Activated naive CD8-positive, alpha-beta T cell treated with anti-CD3 and anti-CD28 coated beads, Interleukin-2, amount 50 U/mL, for 16 hours (primary cell): ENCODE measurements at places on chromosomes 11 and 22.

DNA sequence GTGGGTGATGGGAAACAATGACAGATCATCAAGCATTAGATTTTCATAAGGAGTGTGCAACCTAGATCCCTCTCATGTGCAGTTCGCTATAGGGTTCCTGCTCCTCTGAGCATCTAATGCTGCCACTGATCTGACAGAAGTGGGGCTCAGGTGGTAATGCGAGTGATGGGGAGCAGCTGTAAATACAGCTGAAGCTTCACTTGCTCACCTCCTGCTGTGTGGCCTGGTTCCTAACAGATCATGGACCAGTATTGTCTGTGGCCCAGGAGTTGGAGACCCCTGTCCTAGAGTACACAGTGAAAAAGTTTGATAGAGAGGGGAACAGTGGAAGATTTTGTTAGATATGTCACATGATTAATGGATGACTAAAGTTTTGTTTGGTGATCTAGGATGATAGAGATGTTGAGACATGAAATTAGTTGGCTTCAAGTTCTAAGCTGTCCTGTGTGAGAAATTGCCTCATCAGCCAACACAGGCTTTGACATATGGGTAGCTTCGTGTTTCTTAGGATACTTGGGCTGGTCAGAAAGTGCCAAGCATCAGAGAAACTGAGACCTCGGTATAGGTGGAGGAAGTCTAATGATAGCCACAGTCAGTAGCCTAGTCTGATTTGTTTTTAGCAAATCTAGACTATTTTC, 47.4 kb downstream of the ARHGEF12 start:
- DNase-seq: no peak

GRCh38 chr11:122271137-122271536, 155.1 kb upstream of the BLID start:
- DNase-seq: no peak

- DNase-seq: no peak
Measured at GRCh38 chr11:8290081-8290810, 26.6 kb upstream of the LMO1 start.

- DNase-seq: no peak
Measured at GRCh38 chr22:17705546-17705945, 67.0 kb downstream of the BCL2L13 start.

- DNase-seq: no peak
Measured at GRCh38 chr11:68341557-68342458, 29.4 kb downstream of the LRP5 start.

GRCh38 chr22:47215851-47216250, 453.4 kb downstream of the TBC1D22A start:
- no peak for DNase-seq

DNA sequence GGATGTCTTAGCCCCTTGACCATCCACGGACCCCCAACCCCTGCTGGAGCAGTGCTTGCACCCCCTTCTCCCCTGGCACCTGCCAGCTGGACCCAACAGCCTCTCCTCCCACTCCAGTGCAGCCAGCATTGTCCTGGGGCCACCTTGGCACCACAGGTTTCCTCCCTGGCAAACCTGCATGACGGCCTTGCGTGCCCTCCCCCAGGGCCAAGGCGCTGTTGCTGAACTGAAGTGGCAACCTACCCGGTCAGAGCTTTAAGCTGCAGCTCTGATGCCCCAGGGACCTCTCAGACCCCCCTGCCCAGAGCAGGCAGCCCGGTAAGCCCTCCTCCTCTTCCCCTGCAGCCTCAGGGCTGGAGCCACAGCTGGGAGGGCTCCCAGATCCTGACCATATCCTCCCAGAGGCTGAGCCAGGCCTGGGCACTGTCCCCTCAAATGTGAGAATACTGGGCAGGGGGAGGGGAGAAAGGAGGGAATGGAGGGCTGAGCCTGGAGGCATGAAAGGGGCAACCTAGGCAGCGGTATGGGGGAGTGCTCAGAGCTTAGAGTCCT, 1.8 kb upstream of the LRRC75B start:
- no peak for DNase-seq

DNA sequence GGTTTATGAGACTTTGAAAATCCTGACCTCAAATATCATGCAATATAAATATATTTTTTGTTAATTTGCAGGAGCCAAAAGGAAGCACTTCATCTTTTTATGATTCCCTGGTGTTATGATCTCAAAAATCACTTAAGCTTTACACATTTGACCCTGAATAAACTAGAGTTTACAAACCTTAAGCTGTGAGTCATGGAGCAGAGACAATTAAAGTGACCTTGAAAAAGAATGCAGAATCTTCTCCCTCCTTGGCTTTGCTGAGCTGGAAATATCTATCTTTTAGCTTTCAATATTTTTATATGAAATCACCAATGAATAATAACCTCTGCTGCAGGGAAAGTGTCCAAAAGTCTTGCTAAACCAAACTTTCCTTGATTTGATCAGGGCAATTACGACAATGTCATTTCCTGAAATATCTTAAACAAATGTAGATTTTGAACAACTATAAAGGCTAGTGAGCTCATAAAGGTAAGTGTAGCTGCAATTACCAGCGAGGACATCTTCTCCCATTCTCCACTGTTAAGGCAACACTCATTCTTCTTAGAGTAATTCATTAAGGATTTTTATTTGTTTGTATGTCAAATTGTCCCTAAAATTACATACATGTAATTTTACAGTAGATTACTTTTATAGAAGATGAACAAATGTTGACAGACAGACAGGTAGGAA, 747.0 kb upstream of the LUZP2 start:
- no peak for DNase-seq

DNA sequence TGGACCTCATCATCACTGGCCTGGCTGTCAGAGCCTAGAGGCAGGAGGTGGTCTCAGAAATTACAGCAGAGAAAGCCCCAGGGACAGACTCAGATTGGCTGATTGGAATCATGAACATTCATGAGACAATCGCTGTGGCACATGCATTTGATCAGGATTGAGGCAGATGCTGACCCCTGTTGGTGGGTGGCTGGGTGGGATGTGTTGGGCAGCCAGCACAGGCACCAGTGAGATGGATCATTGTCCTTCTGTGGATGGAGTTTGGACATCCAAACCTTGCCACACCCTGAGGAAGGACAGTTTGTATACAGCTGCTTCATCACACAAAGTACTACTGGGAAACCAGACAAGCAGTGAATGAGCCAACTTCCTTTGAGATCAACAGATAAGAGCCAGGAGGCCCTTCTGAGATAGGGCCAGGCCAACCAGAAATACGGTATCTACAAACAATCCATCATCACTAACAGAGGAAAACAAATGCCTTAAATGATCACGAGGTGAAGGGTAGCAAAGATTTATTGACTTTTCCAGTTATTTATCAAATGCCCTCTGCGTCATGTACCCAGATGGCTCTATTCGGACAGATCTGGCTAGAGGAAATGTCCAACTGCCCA, 17.3 kb downstream of the COMMD9 start:
- DNase-seq: no peak

- DNase-seq: no peak
Measured at GRCh38 chr11:36455658-36456111, 54.4 kb downstream of the TRAF6 start.

GRCh38 chr11:119468511-119468910, 45.5 kb upstream of the THY1 start:
- DNase-seq: no peak

DNA sequence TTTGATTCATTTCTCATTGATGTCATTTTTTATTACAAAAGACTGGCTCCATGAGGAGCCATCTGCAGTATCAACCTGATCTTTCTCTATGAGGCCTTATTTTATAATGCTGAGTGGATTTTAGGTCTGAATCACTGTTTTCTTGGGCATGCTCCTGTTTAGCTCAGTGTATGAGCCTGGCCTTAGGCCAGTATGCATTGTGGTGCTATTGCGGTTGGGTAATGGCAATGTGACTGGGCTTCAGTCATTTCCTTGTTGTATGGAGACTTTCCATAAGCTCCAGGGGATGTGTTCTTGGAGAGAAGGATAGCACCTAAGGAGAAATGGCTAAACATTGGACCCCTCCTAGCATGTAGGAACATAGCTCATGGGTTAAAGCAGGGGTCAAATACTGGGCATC, 293.2 kb downstream of the NELL1 start:
- no peak for DNase-seq

- DNase-seq: no peak
Measured at GRCh38 chr22:32407312-32407711, 4.7 kb downstream of the RTCB start.

GRCh38 chr11:116512841-116513240, 259.9 kb downstream of the BUD13 start:
- DNase-seq: no peak

DNA sequence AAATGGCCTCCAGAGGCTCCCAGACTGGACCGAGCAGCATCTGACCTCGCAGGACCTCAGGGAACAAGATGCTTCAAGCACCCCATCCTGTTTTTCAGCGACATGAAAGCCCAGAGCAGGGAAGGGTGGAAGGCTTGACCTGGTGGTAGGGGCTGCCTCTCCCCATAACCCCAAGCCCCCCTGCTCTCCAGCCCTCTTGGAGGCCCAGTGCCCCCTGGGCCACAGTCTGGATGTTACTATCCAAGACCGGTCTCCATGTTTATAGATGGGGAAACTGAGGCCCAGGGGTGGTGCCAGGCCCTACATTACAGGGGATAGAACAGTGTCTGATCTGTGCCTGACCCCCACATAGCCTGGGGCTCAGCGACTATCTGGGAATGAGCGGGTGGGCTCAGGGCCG, 7.0 kb downstream of the FGF3 start:
- no peak for DNase-seq

- peak; percentile 37 for DNase-seq
Measured at GRCh38 chr11:76721755-76722677, 51.5 kb upstream of the LRRC32 start.
